ENCODE measurements at places on chromosomes 12 and 14. TPM values are rescaled to one million over a fixed set of nuclear protein-coding genes. Genes with fewer than 3 reads are reported as not detected.

The RPL10L gene
- polyA plus RNA-seq: 0.39 TPM

The POTEM gene
- polyA plus RNA-seq: not detected

The AQP5 gene
- 0.67 TPM for polyA plus RNA-seq

The HSPA2 gene
- polyA plus RNA-seq: 12.4 TPM

The GLRX5 gene
- polyA plus RNA-seq: 43.6 TPM

The SYT1 gene
- 1.9 TPM for polyA plus RNA-seq

The TM7SF3 gene
- polyA plus RNA-seq: 18.5 TPM

The TNFAIP2 gene
- 82.1 TPM for polyA plus RNA-seq

The SLC6A15 gene
- 0.93 TPM for polyA plus RNA-seq

The FGF23 gene
- polyA plus RNA-seq: not detected

The ZDHHC22 gene
- 0.56 TPM for polyA plus RNA-seq

The OASL gene
- 0.48 TPM for polyA plus RNA-seq

The ASCL1 gene
- polyA plus RNA-seq: 0.22 TPM

The RIPK3 gene
- 2.2 TPM for polyA plus RNA-seq

The TAS2R7 gene
- not detected for polyA plus RNA-seq

The CEBPE gene
- 0.13 TPM for polyA plus RNA-seq

The KRT6C gene
- not detected for polyA plus RNA-seq

The DEPDC4 gene
- 1.5 TPM for polyA plus RNA-seq

The BATF gene
- not detected for polyA plus RNA-seq

The DCAF4 gene
- polyA plus RNA-seq: 10.7 TPM

The SERPINA12 gene
- not detected for polyA plus RNA-seq

The RERGL gene
- 1.3 TPM for polyA plus RNA-seq

The AQP2 gene
- polyA plus RNA-seq: 0.11 TPM

The B4GALNT1 gene
- polyA plus RNA-seq: 1.5 TPM

The KCNJ8 gene
- 35.1 TPM for polyA plus RNA-seq

The JDP2 gene
- 49.5 TPM for polyA plus RNA-seq

The ALKBH2 gene
- polyA plus RNA-seq: 23.7 TPM

The PLXNC1 gene
- 19.9 TPM for polyA plus RNA-seq

The ITGA7 gene
- 408 TPM for polyA plus RNA-seq

The HAL gene
- polyA plus RNA-seq: not detected

The PPP1CC gene
- 134 TPM for polyA plus RNA-seq

The RNASE2 gene
- polyA plus RNA-seq: 0.98 TPM

The AKAP3 gene
- 1.0 TPM for polyA plus RNA-seq

The PLEKHD1 gene
- polyA plus RNA-seq: 0.79 TPM

The SERPINA9 gene
- not detected for polyA plus RNA-seq

The NFYB gene
- 46.1 TPM for polyA plus RNA-seq

The CLEC4C gene
- not detected for polyA plus RNA-seq

The FGF6 gene
- 31.7 TPM for polyA plus RNA-seq

The RBP5 gene
- polyA plus RNA-seq: 3.5 TPM

The NDUFB1 gene
- polyA plus RNA-seq: 91.9 TPM

The HOXC4 gene
- polyA plus RNA-seq: 20.7 TPM

The GLT1D1 gene
- polyA plus RNA-seq: 2.1 TPM

The CLEC12A gene
- polyA plus RNA-seq: 0.43 TPM

The AMHR2 gene
- polyA plus RNA-seq: not detected

The LPCAT3 gene
- polyA plus RNA-seq: 18.0 TPM

The REP15 gene
- polyA plus RNA-seq: 1.2 TPM

The STYK1 gene
- polyA plus RNA-seq: 0.19 TPM

The IAPP gene
- not detected for polyA plus RNA-seq

The SOAT2 gene
- polyA plus RNA-seq: not detected

The LYZ gene
- polyA plus RNA-seq: 26.6 TPM

All from muscle of back (tissue), 13 donors.